ENCODE measurements at places on chromosomes 2 and 18.

- DNase-seq = peak; percentile 5
Observed at GRCh38 chr18:58373481-58373880, 255.4 kb downstream of the ALPK2 start.

DNA sequence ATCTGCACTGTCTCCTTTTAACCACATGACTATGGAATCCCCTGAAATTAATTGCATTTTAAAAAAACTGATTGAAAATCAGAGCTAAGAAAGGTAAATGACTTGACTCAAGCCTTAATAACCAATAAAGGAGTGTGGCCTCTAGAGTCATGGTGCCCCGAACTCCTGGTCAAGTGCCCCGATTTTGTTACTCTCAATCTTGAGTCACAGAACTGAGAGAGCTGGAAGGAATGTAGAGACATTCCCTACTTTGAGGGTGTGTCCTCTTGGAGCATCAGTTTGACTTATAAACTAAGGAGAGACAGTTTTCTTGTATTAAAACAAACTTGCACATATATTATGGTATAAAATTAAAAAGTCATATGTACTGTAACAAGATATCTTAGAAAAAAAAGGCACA is 2.4 kb downstream of the WDR43 start:
- no peak for DNase-seq

DNA sequence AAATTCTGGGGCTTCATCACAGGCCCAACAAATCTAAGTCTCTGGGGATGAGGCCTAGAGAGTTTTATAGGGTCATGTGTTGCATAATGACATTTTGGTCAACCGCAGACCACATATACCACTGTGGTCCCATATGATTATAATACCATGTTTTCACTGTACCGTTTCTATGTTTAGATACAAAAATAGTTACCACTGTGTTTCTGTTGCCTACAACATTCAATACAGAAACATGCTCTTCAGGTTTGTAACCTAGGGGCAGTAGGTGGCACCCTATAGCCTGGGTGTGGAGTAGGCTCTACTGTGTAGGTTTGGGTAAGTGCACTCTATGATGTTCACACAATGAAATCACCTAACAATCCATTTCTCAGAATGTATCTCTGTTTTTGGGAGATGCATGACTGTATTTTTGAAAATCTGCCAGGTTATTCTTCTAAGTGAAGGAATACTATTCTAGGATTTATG is 485.2 kb downstream of the PTPRM start:
- DNase-seq = no peak

- no peak for DNase-seq
Observed at GRCh38 chr2:236769981-236770671, 200.5 kb downstream of the ACKR3 start.

GRCh38 chr2:75610671-75611070 is 35.9 kb upstream of the MRPL19 start:
- DNase-seq = no peak

GRCh38 chr2:180443888-180444287 is 436.8 kb upstream of the CWC22 start:
- DNase-seq = no peak

DNA sequence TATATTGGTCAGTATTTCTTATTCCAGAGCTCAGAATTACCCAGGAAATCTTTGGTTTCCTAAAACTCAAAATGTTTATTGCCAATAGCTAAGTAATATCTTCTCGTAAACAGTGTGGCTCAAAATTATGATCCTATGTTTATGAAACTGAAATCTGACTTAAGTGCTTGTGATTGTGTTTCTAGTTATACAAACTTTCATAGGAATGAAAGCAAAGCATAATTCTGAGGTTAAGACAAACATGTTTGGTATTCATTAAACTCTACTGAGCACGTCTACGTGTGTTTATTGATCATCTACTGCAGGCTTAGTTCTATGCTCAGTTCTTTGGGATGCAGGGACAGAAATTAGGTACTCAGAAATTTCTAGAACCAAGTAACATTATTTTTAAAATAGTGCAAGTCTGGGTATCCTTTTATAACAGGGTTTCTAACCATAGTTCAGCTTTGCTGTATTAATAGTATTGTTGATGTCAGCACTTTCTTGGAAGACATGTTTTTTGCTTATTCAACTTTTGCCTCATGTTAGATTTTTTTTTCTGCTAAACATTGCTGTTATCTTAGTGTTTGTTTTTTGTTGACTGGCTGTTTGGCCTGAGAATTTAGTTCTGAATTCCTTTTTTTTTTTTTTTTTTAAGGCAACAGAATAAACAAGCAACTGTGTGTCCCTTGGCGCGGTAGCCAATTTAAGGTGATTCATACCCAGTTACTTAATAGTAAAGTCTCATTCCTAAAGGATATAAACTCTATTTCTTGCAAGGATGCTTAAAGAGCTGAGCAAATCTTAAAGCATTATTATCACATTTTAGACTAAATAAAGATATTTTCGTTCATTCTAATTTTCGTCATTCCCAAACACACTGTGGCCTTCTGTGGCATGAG is 31.3 kb downstream of the PTPRM start:
- no peak for DNase-seq

DNA sequence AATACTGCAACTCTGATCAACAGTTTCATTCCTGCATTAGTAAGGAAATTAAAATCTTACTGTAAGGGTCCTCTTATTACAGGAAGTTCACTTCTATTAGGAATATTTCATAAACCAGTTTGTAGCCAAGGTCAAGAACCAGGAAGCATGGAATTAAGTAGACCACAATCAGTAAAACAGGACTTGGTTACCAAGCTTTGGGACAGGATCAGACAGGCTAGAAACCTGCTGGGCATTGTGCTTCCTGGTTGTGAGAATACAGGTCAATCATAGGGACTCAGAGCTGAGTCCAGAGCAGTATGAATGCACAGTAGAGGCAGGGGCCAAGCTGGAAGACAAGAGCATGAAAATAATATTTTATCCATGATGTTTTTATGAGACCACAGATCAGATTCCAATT is 248.0 kb downstream of the IKZF2 start:
- DNase-seq = no peak

DNA sequence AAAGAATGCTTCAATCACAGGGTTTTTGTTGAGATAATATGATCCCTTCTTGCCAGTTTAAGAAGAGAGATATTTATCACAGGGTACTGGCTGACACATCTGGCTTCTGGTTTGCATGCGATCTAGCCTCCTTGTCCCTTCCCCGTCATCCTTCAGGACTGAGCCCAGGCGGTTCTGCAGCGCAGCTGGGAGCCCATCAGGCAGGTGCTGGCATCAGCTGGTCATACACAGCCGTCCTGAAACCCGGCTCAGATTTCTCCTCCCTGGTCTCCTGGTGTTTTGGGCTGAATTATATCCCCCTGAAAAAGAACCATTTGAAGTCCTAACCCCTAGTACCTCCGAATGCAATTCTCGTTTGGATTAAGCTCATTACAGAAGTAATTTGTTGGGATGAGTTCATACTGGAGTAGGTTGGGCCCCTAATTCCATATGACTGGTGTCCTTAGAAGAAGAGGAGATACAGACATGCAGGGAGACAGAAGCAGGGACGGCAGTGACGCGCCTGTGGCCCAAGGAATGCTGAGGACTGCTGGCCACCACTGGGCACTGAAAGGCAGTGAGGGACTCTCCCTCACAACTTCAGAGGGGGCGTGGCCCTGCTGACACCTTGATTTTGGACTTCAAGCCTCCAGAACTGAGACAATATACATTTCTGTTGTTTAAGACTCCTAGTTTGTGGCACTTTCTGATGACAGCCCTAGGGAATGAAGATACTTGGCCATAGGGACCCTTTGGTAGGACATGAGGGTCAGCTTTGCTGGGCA is 83.9 kb upstream of the ODC1 start:
- no peak for DNase-seq

DNA sequence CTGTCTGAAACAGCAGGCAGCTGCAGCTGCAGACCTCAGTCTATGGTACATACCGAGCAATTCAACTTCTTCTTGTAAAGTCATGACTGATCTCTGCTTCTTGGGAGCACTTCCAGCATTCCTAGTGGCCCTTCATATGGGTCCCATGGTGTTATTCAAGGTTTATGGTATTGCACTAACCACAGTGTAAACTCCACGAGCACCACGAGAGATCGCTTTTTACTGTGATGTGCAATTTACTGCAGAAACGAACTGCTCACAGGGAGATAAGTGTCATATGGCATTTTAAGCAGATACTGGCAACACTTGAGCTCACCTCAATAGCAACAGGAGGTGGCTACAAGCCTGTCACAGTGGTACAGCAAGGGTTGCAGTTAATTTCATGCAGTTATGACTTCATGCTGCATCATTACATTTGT is 38.6 kb upstream of the SH3BP4 start:
- no peak for DNase-seq

DNA sequence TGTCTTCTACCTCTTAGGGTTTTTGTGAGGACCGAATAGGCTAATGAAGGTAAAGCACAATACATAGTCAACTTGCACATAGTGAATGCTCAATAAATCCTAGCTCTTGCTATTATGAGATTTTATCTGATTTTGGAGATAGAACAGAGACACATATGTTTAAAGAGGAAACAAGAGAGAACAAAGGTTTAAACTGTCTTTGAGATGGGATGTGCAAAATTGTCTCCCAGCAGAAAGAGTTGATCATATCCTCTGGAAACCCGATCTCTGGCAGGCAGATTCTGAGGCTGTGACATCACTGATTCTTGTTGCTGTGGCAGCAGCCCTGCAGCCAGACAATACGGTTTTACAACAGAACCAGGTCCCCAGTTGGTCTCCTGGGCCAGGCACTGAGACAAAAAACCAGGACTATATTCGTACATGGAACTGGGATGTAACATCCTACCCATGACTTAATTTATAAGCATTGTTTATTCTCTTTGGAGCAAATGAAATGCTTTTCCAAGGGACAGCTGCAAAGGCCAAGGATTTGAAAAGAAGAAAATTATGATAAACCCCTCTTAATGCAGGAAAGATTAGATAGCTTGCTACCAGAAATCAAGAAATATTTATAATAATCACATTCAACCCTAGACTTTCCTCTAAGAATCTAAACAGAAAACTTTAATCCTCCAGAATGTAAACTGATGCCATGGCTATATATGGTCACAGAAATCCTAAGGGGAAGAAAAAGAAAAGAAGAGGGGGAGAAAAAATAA is 80.2 kb downstream of the SLC8A1 start:
- no peak for DNase-seq

GRCh38 chr18:54647176-54647575 is 56.1 kb downstream of the DYNAP start:
- no peak for DNase-seq

- DNase-seq = no peak
Observed at GRCh38 chr2:66803726-66804125, 368.8 kb downstream of the MEIS1 start.

- DNase-seq = no peak
Observed at GRCh38 chr2:209331291-209331844, 92.5 kb upstream of the MAP2 start.

GRCh38 chr2:95267458-95268210 is 6.6 kb upstream of the PROM2 start:
- no peak for DNase-seq

DNA sequence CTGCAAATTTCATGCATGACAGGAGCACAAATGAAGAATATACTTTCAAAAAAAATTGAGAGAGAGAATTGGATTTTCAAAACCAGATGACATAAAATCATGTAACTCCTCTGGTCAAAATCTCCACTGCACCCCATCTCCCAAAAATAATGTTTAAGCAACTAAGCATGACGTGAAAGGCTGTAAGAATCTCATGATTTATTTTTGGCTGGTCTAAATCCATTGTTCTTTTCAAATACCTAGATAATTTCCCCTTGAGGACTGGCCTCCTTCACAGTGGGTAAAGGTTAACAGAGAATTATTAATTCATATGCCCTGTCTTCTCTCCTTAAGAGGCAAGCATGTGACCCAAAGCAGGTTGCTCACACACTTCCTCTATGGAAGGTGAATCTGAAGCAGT is 101.5 kb upstream of the CCDC195 start:
- DNase-seq = no peak

DNA sequence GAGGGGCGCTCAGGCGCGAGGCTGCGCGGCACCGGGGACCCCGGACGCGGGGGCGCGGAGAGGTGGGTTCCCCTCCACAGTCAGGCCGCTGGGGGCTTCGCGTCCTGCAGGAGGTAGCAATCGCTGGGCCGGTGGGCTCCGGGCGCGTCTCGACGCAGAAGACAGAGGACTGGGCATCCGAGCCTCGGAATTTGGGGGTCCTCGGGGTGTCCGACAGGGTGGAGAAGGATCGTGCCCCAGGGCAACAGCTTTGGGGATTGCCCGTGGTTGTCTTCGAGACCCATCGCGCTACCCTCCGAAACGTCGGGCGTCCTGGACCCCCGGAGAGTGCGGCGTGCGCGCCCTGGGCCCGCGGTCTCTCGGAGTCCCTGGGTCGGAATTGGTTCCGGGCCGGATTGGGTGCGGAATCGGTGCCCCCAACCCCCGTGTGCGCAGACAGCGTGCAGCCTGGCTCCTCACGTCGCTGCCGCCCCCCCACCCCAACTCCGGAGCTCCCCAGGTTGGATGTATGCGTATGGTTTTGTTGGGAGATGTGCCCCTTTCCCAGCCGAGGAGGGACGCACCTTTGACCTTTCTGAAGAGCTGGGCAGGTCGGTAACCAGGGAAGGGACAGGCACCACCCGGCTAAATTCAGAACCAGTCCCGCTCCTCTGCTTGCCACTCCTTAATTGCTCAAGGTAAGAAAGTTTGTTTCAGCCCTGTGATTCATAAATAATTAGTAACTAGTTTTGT is 750 bp downstream of the NPAS2 start:
- no peak for DNase-seq
